ENCODE measurements at places on chromosomes 7 and 10. TPM values are rescaled to one million over a fixed set of nuclear protein-coding genes. Genes with fewer than 3 reads are reported as not detected.

DNA sequence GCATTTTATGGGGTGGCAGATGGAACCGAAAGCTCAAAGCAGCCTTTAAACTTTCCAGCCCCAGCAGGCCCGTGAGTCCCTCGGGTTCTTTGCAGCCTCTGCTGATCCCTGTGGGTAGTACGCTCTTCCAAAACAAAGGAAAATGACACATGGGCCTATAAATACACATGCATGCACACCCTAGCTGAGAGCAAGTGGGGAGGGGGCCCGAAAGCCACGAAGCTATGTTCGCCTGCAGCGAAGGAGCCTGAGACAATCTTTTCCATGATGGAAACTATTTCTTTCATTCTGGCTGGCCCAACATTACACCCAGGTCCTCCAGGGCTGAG, 32.2 kb downstream of the CALML5 start:
- no peaks in the 10 kb centered on the region for H3K36me3 ChIP-seq
- H3K4me3 ChIP-seq = no peak overlapping the region
- H3K4me1 ChIP-seq = no peaks in the 10 kb centered on the region
- peaks cover 8% of the 10 kb centered on the region for H3K27me3 ChIP-seq

DNA sequence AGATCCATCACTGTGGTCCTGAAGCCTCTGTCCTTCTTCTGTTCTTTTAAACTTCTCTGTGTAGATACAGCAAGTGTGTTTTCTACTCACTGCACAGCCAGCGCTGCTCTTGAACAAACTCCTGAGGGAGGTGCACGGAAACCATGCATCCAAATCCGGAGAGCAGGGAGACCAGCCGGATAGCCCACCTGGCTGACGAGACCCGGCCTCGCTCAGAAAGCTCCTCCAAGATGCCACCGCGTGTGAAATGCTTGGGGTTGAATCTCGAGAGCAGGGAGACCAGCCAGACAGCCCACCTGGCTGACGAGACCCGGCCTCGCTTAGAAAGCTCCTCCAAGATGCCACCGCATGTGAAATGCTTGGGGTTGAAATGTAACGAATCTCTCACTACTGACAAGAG, 602.0 kb downstream of the PTPRN2 start:
- no peaks in the 10 kb centered on the region for H3K27me3 ChIP-seq
- H3K4me1 ChIP-seq = no peaks in the 10 kb centered on the region
- peaks cover 2% of the 10 kb centered on the region for H3K36me3 ChIP-seq
- H3K4me3 ChIP-seq = no peak overlapping the region

GRCh38 chr10:70884741-70885140, 3.6 kb downstream of the PCBD1 start:
- no peaks in the 10 kb centered on the region for H3K27me3 ChIP-seq
- peaks cover 5% of the 10 kb centered on the region for H3K36me3 ChIP-seq
- DNase-seq = no peak
- H3K4me3 ChIP-seq = no peak overlapping the region
- H3K27ac ChIP-seq = no peak overlapping the region
- peaks cover 36% of the 10 kb centered on the region for H3K4me1 ChIP-seq

- H3K4me1 ChIP-seq = peaks cover 6% of the 10 kb centered on the region
- DNase-seq = no peak
- H3K27me3 ChIP-seq = peaks cover 8% of the 10 kb centered on the region
- H3K4me3 ChIP-seq = no peak overlapping the region
These were observed 93.9 kb upstream of the AGR3 start for GRCh38 chr7:16975712-16976111.

DNA sequence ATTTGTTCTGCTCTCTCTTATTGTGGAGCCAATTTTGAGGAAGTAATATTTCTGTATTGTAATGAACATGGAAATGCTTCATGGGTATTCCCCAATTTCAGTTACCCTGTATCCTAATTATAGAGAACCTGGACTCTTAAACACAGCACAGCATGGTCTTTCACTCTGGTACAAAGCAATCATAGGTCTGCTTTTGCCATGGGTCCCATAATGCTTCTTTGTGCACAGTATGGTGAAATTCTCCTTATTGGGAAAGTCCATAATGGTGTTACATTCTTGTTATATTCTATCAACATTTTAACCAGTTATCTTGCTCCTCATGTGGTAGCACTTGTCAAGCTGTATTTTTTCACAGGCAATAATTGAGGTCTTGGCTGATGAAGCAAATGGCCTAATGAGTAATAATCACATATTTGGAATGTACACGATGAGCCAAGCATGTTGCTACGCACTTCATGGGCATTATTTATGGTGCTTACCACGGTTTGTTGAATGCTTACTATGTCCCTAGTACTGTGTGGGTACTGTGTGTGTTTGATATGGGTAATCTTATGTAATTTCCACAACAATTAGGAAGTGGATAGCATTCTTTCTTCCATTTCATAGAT, 42.9 kb downstream of the PRKG1 start:
- no peak overlapping the region for H3K4me3 ChIP-seq
- H3K27ac ChIP-seq = no peak overlapping the region
- no peaks in the 10 kb centered on the region for H3K36me3 ChIP-seq
- H3K4me1 ChIP-seq = no peaks in the 10 kb centered on the region
- DNase-seq = no peak

The GIMAP8 gene
- total RNA-seq = 13.1 TPM

The ABCB1 gene
- 15.5 TPM for total RNA-seq

The NUDCD3 gene
- total RNA-seq = 120 TPM

The SORCS3 gene
- not detected for total RNA-seq

The TMEM168 gene
- total RNA-seq = 25.6 TPM
